ENCODE measurements at places on chromosomes 6 and 20. TPM values are rescaled to one million over a fixed set of nuclear protein-coding genes. Genes with fewer than 3 reads are reported as not detected.

GRCh38 chr6:90978046-90978445 is 391.2 kb upstream of the MAP3K7 start:
- DNase-seq: no peak

GRCh38 chr20:47139934-47140535 is 216.5 kb downstream of the ZMYND8 start:
- DNase-seq: no peak

DNA sequence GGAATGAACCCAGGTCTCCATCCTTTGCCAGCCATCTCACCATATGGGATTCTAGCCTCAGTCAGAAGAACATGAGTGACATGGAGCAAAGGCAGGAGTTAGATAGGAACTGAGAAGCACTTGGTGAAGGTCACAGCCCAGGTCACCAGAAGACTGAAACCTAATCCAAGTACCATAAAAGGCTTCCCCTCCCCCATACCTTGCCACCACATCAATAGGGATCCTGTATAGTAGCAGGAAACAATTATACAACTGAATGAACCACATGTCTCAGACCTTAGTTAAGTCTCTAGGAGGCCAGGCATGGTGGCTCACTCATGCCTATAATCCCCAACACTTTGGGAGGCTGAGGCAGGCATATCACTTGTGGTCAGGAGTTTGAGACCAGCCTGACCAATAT is 49.6 kb downstream of the KIZ start:
- DNase-seq: no peak

LBP gene
- total RNA-seq: 0.19 TPM

DNA sequence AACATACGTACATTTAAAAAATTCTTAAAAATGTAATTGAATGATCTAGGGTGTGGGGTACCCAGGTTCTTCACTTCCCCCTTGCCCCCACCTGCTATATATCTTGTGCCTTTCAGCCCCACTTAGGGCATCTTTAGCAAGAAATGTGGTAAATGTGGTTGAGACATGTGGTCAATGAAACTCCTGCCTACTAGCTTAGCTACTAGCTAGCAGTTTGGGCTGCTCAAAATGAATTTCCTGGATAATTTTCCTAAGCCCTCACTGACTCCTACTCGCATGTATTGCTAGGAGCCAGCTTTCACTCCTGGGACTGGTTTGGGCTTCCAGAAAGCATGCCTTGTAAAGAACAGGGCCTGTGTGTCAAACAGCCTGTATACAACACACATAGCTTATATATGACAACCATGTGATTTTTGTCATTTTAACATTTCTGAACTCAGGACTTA is 257.3 kb downstream of the ATXN1 start:
- DNase-seq: no peak

PRRT1 gene
- 1.0 TPM for total RNA-seq

DNA sequence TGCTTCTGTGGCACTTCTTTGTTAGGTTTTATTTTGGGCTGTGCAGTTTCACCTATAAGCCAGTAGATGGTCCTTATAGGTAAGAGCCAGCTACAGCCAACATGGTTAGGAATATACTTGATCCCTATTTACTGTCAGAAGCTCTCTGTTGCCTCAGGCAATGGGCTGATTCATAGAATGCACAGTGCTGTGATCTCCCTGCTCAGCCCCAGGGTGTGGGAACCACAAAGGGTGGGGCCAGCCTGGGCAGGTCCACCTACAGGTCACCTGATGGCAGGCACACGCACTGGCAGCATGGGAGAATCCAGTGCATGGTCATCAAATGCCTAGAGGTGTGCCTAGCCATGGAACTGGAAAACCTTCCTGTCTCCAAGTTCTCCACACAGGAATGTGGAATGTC is 191.9 kb downstream of the MOXD1 start:
- DNase-seq: no peak

OSER1 gene
- total RNA-seq: 34.0 TPM

GRCh38 chr20:33703498-33704137 is 16.5 kb downstream of the PXMP4 start:
- DNase-seq: no peak

MYLIP gene
- total RNA-seq: 13.5 TPM

MYB gene
- total RNA-seq: 0.08 TPM

DNA sequence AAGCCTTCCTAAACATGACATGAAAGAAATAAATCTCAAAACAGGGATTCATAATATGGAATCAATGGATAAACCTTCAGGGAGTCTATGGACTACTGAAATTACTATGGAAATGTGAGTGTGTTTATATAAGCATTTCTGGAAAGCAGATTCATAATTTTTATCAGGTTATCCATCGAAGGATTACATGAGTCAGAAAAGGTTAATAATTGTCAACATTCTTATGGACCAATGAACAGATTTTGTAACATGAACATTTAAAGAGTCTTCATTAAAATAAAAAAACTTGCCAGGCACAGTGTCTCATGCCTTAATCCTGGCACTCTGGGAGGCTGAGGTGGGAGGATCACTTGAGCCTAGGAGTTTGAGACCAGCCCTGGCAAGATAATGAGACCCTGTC is 84.8 kb downstream of the AHI1 start:
- DNase-seq: no peak

SIRPB1 gene
- 0.27 TPM for total RNA-seq

GRCh38 chr6:137968455-137968804 is 101.4 kb downstream of the TNFAIP3 start:
- no peak for DNase-seq

DNA sequence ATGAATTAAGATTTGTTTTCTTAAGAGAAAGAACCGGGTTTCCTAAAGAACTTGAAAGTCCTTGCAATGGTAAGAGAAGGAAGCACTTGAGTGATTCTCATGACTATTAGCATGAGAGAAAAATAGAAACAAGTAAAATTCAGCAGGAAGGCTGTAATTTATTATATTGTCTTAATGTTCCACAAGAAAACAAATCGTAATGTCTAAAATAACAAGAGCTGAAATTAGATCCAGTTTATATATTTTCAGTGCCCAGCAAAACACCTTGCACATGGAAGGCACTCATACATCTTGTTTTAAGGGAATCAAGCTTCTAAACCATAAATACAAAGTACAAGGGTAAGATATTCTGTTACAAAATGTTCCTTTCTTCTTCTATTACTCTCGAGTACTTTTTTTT is 229.4 kb upstream of the PLN start:
- DNase-seq: no peak

GRCh38 chr6:24504287-24504648 is 9.5 kb downstream of the ALDH5A1 start:
- no peak for DNase-seq

GRCh38 chr20:21513181-21513663 is 642 bp downstream of the NKX2-2 start:
- no peak for DNase-seq

DNA sequence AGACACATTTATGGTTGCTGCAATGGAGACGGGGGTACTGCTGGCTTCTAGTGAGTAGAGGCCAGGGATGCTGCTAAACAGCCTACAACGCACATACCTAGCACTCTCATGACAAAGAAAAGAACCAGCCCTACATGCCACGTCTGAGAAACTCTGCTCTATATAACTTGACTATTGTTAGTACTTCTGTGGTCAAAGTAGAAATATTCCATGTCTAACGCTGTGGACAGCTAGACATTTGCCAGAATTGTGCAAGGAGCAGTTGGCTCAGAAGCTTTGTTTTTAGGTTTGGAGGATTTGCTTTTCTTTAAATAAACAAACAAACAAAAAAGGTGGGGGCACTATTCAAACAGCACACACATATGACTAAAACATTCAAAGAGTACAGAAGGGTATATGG is 20.5 kb downstream of the UBE2V1 start:
- no peak for DNase-seq

DNA sequence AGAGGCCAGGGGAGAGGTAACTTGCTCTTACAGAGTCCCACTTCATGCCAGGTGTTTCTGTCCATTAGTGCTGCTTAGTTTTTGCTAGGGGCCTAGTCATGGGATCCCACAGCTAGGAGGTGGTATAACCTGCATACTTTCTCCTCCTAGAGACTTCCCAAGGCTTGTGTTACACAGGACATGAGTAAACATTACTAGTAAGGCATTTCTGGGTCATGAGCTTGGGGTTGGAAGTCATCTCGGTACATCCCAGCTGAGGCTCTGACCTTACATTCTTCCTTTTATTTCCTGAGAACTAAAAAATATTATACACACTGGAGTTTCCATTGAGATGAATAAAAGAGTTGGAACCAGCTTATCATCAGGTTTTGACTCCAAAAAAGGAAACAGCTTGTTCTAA is 20.9 kb upstream of the PNPLA1 start:
- no peak for DNase-seq

DNA sequence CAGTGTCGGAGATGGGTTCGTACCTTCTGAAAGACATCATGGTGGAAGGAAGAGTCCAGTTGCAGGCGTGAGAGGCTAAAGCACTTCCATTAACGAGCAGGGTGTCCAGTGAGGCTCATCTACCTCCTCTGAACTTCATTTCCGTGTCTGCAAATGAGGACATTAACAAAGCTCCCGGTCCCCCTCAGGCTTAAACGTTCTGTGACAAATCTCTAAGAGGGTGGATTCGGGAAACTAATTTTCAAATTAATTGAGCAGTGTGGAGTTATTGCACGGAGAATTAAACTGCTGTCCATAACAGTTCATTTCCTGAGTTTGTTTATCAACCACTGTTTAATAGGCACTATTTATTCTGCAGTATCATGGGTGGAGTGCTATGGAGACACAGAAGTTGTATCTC is 68.2 kb downstream of the TRMT6 start:
- no peak for DNase-seq

DNA sequence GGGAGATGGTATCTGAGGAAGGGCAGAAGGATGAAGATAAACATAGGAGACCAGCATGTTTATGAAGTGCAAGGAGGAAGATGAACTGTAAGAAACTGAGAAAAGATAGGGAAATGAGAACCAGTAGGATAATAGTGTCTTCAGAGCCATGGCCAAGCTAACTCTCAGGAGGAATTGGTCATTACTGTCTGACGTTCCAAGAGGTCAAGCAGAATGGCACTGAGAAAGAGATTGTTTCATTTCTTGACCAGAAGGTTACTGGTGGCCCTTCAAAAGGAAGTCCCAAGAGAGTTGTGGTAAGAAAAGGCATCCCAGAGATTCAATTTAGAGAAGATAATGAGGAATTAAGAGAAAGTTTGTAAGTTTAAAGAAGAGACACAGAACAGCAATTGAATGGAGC is 47.5 kb downstream of the EYA4 start:
- DNase-seq: no peak

DNA sequence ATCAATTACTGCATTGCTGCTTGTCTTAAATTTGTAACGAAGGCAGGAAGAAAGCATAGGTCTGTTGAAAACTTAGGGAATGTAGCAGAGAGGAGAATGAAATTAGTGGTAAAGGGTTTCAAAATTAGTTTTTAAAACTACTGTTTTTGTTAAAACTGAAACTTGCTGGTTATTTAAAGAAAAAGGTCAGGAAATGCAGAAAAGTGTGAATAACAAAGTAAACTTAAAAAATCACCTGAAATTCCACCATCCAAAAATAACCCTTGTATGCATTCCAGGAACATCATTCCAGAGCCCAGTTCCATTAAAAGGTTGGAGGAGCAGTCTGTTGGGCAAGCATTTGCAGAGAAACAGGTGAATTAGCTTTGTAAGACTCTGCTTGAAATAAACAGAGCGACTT is 3.1 kb upstream of the MOXD1 start:
- no peak for DNase-seq

Measured in left ventricle myocardium inferior (tissue), 1 donor.